ENCODE measurements at places on chromosomes 7 and 10. TPM values are rescaled to one million over a fixed set of nuclear protein-coding genes. Genes with fewer than 3 reads are reported as not detected.

Gene SPDYE8
- not detected for total RNA-seq

GRCh38 chr7:106392590-106392989 lies 107.8 kb upstream of the NAMPT start:
- DNase-seq: no peak

DNA sequence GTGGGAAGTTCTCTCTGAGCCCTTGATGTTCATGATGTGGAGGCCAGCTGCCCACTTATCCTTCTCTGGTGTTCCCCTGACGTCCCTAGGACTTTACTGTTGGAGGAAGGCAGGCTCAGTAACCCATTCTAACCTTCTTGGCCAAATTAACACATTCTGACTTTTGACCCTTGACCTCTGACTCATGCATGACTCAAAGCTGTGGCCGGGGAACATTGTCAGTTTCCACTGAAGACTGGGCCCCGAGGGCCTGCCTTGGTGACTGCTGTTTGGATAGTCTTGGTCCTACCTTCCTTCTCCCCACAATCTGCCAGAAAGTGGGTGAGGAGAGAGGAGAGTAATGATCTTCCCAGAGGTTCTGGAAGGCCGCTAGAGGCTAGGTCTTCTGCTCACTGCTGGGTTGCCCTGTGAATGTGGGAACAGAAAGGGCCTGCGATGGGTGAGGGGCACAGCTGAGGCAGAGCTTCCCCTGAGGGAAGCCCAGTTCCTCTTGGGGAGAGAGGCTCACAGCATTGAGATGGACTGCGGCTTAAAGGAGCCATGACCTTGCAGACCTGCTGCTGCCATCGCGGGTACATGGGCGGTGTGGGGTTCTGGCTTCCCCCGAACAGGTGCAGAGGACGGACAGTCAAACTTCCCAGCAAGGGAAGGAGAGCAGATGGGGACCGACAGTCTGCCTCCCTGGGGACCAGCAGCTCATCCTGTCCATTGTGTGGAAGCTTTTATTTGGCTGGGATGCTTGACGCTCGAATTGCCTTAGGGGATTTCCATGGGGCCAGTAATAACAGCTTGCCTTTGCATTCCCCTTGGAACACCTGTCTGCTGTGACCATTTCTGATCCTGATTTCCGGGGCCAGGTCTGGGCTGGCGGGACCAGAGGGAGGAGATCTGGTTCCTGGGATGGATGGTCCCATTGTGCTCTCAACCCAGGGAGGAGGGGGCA lies 43.8 kb downstream of the ADAMTS14 start:
- no peak for DNase-seq

DNA sequence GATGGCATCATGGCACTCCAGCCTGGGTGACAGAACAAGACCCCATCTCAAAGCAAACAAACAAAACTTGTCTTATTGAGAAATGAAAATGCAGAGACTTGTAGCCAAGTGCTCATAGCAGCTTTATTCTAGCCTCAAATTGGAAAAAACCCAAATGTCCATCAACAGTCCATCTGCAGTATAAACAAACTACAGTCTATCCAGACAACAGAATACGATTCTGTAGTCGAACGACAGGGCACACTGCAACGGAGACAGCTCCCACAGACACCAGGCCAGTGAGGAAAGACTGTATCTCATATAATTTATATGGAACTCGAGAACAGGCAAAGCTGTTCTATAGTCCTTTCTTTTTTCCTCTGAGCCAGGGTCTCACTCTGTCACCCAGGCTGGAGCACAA lies 40.8 kb upstream of the SUN1 start:
- DNase-seq: no peak

GRCh38 chr10:70334526-70335245 lies 47.7 kb downstream of the LRRC20 start:
- DNase-seq: no peak
